Ureter (tissue), 1 donor: ENCODE measurements at places on chromosomes 6 and 20. TPM values are rescaled to one million over a fixed set of nuclear protein-coding genes. Genes with fewer than 3 reads are reported as not detected.
A peak's percentile ranks its signal among the peaks of the same experiment; 100 is the strongest.

GRCh38 chr6:79168695-79168980 is 65.8 kb downstream of the HMGN3 start:
- no peak for DNase-seq

- no peak for DNase-seq
These were observed 249.8 kb downstream of the GMDS start for GRCh38 chr6:1995636-1996035.

GRCh38 chr20:17557675-17558006 is 12.2 kb upstream of the DSTN start:
- peak; percentile 70 for DNase-seq

The PPP1R14C gene
- 0.52 TPM for total RNA-seq

The ERVFRD-1 gene
- 0.18 TPM for total RNA-seq
